ENCODE measurements at places on chromosomes 7 and 10. TPM values are rescaled to one million over a fixed set of nuclear protein-coding genes. Genes with fewer than 3 reads are reported as not detected.

CRHR2 gene
- total RNA-seq, result not detected

FOXK1 gene
- 47.8 TPM for total RNA-seq

SORBS1 gene
- total RNA-seq, result 30.7 TPM

DNA sequence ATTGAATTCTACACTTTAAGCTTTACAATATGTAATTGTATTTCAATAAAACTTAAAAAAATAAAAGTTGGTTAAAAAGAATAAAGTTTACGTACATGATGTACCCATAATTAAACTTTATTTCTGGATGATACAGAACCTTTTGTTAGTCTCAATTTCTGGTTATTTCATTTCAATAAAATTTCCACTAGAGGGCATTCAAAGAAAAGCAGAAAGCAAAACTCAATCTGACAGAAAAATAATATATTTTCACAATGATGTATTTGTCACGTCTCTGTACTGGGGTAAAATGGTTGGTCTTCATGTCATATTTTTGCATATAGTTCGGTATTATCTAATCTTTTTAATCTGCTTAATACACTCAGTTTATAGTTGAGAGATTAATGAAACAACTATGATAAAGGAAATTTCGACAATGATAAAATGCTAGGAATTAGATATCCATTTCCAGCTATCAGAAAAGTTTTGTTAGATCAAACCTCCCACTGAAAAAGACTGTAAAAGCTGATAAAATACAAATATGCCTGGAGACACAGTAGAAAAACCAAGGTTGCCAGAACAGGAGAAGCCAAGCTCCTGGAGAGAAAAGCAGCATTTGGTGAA, 27.4 kb downstream of the ASZ1 start:
- no peaks in the 10 kb centered on the region for H3K36me3 ChIP-seq
- H3K27ac ChIP-seq, result no peak overlapping the region
- DNase-seq, result no peak
- H3K4me3 ChIP-seq, result no peak overlapping the region

GRCh38 chr10:93559490-93559889, 7.0 kb upstream of the FFAR4 start:
- DNase-seq, result no peak
- H3K36me3 ChIP-seq, result no peaks in the 10 kb centered on the region
- H3K27me3 ChIP-seq, result peaks cover 22% of the 10 kb centered on the region
- H3K4me3 ChIP-seq, result no peak overlapping the region
- H3K27ac ChIP-seq, result no peak overlapping the region

DNA sequence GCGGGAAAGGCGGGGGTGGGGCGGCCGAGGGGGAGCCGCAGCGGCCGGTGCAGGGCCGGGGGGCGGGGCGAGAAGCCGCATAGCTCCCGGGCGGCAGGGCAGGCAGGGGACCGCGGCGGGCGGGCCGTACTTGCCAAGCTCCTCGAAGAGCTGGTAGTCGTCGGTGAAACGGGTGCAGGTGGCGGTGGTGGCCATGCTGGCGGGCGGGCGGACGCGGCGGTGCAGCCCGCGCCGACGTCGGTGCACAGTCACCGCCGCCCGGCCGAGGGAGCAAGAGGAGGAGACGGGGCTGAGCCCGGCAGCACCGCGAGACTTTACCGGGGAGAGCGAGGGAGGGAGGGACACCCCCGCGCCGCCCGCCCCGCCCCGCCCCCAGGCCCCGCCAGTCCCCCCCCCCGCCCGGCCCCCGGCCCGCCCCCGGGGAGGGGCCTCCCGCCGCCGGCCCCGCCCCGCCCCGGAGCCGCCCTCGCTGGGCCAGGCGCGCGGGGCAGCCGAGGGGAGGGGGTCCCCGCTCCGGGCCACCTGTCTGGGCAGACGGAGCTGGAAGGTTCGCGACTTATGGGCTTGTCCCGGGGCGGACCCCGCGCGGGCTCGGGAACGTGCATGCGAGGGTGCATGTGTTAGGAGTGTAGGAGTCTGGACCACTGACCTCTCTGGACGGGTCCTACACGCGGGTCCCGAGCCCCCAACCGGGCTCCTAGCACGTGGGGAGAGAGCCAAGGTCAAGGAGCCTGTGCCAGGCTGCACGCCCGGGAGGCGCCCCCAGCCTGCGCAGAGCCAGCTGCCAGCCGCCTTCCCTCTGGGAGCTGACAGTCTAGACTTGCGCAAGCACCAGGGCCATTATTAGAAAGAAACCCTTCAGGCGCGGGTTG, at the start of gene CAMK2G:
CAMK2G (minus strand) TSS at position 289 of the 872 bp plus-strand sequence; CDS start at position 195, 94 bp downstream.
- H3K27me3 ChIP-seq, result peaks cover 25% of the 10 kb centered on the region
- peaks cover 15% of the 10 kb centered on the region for H3K4me1 ChIP-seq
- peak; percentile 52 for DNase-seq
- H3K27ac ChIP-seq, result no peak within 1 kb of the TSS
- peak within 1 kb of the TSS; percentile 74 for H3K4me3 ChIP-seq

- no peak overlapping the region for H3K27ac ChIP-seq
- H3K4me1 ChIP-seq, result no peaks in the 10 kb centered on the region
- no peak for DNase-seq
- H3K36me3 ChIP-seq, result peaks cover 10% of the 10 kb centered on the region
These were observed 28.4 kb downstream of the UBE2D4 start for GRCh38 chr7:43954524-43955228.

- H3K4me3 ChIP-seq, result no peak overlapping the region
- peak overlapping the region; percentile 41 for H3K27ac ChIP-seq
These were observed 1.8 kb downstream of the CCM2 start for GRCh38 chr7:45001826-45002225.

DNA sequence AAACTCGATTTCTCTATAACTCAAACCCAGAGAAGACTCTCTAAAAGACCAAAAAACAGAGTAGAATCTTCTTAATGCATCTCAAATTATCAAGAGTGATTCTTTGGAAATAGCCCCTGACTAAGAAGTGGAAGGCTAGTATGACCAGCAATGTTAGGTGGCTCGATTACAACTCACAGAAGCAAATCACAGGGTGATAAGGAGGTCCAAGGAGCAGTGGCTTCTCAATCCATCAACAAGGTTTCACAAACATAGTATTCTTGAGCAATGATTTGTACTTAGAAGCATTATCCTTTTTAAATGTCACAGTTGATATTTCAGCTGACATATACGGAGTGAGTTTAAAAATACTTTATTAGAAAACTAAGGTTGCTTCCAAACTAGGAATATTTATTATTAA, 127.7 kb downstream of the CNOT4 start:
- H3K27me3 ChIP-seq, result no peaks in the 10 kb centered on the region
- no peaks in the 10 kb centered on the region for H3K36me3 ChIP-seq
- DNase-seq, result no peak
- H3K4me1 ChIP-seq, result no peaks in the 10 kb centered on the region
- H3K4me3 ChIP-seq, result no peak overlapping the region
